ENCODE measurements at places on chromosomes 7 and 10.

DNA sequence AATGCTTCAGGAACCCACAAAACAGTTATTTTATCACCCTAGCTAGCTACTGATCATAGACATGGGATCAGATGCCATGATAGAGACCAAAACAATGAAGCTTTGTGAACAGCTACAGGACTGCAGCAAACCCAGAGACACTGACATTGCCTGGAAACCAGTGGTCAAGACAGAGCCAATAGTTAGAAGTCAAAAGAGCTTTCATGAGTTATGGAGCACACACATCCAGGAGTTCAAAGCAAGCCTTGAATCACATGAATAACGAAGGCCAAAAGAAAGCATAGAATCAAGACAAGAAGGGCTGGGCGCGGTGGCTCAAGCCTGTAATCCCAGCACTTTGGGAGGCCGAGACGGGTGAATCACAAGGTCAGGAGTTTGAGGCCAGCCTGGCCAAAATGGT, 34.5 kb upstream of the GSAP start:
- no peak for DNase-seq

GRCh38 chr10:69756279-69756678, 45.4 kb upstream of the COL13A1 start:
- no peak for DNase-seq

- no peak for DNase-seq
These were observed 134.9 kb downstream of the TNS3 start for GRCh38 chr7:47446871-47447466.

DNA sequence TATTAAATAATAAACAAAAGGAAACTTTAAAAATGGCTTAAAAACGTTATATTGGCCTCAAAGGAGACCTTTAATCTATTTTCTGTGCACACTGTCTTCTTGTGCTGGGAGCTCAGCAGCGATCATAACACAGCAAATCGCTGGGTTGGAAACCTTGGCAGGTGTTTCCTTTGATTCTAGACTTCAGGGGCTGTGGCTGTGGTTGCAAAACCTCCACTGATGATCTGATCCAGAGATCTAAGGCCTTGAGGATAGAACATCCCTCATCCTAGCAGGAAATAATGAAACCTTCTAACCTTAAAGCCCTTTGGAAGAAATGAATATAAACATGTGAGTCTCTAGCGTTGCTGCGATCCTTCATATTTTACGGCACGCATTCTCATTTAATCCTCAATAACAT, 29.8 kb downstream of the CDHR3 start:
- DNase-seq = no peak

- no peak for DNase-seq
These were observed 42.2 kb upstream of the TCF7L2 start for GRCh38 chr10:112907893-112908292.

GRCh38 chr7:5422396-5423305, 983 bp downstream of the TNRC18 start:
- no peak for DNase-seq

DNA sequence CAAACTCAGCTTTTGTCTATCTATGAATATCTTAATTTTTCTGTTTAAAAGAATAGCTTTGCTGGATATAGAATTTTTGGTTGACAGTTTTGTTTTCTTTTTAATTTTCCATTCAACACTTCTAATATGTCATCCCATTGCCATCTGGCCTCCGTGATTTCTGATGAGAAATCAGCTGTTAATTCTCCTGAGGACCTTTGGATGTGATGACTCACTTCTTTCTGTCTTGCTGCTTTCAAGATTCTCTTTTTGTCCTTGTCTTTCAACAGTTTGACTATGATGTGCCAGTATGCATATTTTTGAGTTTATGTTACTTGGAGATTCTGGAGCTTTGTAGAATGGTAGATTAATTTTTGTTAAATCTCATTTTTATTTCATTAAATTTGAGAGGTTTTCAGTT, 38.4 kb downstream of the ZNF518A start:
- no peak for DNase-seq

DNA sequence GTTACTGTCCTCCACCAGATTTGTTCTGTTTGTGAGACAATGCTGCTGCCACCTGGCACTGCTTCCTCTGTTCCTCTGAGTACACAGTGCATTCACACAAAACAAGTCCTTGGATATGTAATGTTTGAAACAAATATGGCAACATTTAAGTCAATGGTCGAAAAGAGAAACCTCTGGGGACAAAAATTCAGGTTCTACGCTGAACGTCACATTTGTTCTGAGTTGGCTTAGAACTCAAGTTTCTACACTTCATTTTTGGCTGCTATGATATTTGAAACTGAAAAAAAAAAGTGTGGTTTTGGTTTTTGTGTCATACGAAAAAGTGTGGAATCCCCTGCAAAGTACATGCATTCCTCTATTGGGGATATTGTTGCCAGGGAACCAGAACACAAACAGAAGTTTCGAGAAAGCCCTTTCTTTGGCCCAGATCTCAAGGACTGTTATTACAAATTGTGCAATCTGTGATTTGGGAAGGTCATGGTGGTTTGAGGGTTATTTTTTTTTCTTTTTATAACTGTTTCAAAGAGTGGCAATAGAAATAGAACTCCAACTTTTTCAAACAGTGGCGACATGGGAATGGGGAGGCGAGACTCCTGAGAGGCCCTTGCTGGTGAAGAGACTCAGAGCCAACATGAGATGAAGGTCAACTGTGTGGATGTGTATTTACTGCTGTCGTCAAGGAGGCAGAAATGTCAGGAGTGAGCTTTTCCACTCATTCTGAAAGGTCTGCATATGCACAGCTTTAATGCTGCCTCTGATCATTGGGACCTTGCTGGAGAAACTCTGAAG, 127.5 kb downstream of the CUBN start:
- peak; percentile 51 for DNase-seq

DNA sequence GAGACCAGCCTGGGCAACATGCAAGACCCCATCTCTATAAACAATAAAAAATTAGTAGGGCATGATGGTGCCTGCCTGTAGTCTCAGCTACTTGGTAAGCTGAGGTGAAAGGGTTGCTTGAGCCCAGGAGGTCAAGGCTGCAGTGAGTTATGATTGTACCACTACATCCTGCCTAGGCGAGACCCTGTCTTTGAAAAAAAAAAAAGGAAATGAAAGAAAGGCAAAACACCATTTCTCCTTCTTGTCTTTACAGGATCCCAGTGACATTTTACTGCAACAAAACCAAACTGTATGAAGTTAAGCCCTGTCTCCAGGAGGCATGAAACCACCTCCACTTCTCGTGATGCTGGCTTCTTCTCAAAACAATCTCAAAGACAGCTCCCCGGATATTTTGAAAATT, 29.9 kb upstream of the PBLD start:
- no peak for DNase-seq

GRCh38 chr10:22481687-22482539, 136.6 kb downstream of the SPAG6 start:
- DNase-seq = no peak

DNA sequence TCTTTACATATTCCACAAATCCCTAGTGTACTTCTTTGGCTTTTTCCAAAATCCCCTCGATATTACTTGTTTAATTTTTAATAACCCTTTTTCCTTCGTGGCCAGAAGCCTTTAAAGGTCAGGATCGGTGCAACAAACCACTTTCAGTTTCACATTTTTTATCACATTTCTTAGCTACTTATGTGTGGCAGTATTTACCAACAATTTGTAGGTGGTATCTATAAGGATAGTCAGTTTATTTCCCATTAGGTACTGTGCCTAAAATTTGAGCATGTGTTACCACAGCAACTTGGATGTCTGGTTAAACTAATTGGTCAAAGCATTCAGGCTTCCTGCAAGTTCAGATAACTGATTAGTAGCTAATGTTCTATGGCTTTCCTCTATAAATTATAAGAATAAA, 104.9 kb downstream of the CDK14 start:
- DNase-seq = no peak

DNA sequence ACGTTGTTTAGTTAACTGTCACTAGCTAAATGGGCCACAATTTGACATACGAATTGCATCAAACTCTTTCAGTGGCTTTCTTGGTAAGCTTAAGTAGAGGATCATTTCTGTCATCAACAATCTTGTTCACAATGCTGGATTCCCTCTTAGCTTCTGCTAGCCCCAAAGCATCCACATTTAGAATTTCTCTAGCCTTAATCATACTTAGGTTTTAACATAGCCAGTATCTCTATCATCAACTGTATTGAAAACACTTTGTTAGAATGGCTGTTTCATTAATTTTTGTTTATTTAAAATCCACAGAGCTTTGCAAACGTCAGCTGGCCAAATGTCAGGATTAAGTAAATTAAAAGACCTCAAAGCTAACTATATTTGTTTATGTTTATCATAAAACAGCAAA, 41.1 kb downstream of the ABRAXAS2 start:
- DNase-seq = no peak

DNA sequence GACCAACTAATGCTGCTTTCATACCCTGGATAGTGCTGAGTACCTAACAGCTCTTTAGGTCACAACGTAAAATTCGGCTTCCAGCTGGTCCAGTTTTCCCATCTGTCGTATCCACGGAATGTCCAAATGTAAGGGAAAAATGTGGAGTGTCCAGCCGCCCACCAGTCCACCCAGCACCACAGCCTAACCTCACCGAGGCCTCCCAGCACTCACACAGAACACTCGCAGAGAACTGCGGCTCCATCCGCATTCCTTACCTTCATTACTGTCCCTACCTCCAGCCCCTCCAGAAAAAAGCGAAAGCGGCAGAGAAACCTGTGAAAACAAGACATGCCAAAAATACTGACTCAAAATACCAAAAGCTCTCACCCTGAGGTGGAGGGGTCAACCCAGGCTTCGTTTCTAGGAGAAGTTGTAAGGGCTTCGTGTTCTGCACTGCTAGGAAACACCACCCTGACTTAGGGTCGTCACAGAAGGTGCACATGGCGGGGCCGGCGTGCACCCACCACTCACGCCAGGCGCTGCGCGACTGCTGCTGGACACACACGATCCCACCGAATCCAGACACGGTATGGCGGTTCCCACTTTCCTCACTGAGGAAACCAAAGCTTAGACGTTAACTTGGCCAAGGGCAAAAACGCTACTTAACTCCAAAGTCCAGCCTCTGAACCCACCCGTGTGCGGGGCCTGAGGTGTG, 73.9 kb downstream of the AMZ1 start:
- DNase-seq = no peak

GRCh38 chr10:31315453-31315852, 3.6 kb upstream of the ZEB1 start:
- DNase-seq = no peak

DNA sequence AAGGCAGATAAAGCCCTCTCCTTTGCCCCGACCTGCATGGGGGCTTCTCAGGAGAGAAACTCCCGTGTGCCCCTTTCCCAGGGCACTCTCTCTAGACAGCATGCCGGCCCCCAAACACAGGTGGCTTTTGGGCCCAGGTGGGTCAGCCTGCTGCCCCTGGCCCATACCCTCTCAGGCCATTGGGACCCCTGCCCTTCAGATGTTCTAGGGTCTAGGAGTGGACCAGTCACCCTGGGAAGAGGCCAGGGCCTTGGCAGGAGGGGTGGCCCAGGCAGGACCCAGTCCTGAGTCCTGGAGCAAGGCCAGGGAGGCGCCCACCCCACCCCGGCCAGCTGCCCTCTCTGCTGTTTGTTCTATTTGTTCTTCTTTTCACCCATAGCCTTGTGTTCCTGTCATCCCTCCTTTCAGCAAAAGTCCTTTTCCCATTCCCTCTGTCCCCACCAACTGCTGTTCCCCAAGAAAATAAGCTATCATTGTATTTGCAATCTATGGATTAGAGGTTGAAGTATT, 9.3 kb upstream of the SEC24C start:
- no peak for DNase-seq

DNA sequence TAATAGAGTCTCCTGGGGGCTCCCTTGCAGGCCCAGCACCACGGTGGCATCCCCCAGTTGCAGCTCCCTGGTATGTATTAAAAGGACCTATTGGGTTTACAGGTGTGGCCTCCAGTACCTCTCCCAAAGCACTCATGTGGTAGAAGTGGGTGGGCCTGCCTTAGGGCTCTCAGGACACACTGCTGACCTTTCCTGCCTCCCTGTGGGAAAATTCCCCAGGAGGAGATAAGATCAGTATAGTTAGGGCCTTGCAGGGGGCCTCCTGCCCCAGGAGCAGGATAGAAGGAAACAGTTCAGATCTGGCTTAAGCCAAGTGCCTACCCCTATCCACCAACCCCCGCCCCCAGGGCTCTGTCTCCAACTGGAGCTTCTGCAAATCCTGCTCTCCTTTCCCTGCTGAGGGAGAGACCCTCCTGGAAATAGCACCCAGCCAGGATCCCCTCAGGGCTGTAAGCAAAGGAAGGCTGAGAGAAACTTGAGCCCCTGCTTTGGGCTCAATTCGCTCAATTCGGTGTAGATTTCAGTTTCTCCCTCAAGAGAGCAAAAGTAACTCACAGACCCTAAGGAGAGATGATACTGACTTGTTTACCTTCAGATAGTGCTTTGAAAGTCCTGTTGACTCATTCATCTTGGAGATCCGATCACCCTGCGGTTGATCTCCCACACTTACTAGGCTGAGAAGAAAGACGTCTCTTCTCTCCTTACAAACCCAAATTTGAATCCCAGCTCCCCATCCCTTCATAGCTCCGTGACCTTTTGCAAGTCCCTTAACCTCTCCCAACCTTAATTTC, 130.6 kb downstream of the WDR11 start:
- DNase-seq = no peak

- DNase-seq = no peak
These were observed 5.6 kb upstream of the DKK1 start for GRCh38 chr10:52308251-52309031.

- DNase-seq = no peak
These were observed 91.2 kb upstream of the OIT3 start for GRCh38 chr10:72802332-72802731.

- DNase-seq = no peak
These were observed 118.1 kb downstream of the MYOF start for GRCh38 chr10:93363891-93364648.

- DNase-seq = no peak
These were observed 619.5 kb upstream of the SEMA3D start for GRCh38 chr7:85806321-85806720.

GRCh38 chr10:44864051-44864450, 47.1 kb upstream of the TMEM72 start:
- no peak for DNase-seq

- DNase-seq = no peak
These were observed 80.6 kb downstream of the ABCB5 start for GRCh38 chr7:20696002-20696605.

- DNase-seq = no peak
These were observed 25.2 kb downstream of the OGDH start for GRCh38 chr7:44631458-44632115.

DNA sequence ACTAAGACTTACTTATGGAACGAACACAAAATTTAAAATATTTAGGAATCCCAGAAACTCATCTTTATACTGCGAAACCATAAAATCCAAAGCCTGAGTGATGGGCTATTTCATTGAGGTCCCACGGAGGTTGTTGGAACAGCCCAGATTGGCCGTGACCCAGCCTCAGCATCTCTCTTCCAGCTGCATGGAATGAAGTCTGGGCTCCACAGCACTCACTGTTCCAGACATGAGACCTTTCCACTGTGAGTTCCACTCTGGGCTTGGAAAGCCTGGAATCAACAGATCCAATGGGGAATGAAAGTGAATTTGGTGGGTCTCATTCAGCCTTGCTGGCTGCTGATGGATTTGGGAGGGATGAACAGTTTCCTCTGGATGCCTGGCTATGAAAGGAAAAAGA, 184.9 kb downstream of the EMX2 start:
- no peak for DNase-seq

Data from activated CD4-positive, alpha-beta T cell treated with anti-CD3 and anti-CD28 coated beads, Interleukin-2, amount 50 U/mL, for 24 hours (primary cell).